ENCODE measurements at places on chromosomes 5 and 9.

GRCh38 chr5:56282216-56282615 lies 49.1 kb upstream of the ANKRD55 start:
- no peak for DNase-seq

DNA sequence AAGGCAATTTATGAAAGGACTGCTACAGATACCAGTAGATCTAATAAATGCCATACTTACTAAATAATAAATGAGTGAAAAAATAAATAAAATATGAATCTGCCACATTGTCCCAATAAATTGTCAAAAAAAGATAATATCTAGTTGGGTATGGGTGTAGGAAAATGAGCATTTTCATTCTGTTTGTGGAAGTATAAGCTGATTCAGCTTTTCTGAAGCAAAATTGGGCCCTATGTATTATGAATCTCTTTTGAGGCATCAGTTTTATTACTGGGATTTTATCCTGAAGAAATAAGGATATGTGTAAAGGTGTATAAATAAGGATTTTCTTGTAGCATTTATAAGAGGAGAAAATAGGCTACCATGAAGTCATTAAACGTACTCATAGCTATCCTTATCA lies 46.1 kb downstream of the CAVIN4 start:
- DNase-seq: no peak

GRCh38 chr9:129500161-129500862 lies 120.6 kb downstream of the C9orf50 start:
- peak; percentile 68 for DNase-seq

DNA sequence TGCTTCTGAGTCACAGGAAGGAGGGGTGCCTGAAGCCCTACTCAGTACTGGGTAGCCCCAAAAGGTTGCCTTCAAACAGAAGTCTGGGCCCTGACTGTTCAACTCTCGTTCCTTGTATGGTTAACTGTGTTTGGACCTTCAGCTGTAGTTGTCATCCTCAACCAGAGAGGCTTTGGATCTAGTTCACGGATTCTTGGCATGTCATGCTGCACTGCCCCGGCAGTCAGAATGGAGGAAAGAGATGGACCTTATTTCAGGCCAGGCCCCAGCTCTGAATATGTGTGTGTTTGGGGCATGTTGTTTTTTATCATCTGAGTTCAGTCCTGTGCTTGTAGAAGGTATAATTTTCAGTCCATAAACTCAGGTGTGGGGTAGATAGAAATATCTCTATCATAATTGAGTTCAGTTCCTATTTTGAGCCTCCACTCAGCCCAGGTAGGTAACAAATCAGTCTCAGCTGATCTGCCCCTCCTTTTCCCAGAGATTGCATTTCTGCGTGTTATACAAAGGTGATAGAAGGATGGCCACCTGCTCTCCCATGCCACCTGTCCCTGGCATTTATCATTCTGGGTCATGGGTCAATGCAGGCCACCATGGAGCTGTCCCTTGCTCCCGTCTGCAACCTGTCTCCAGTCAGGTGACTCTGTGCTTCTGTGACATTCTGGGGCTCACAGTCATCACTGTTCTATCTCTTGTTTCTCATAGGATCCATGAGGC lies 127.5 kb upstream of the CPEB4 start:
- no peak for DNase-seq

DNA sequence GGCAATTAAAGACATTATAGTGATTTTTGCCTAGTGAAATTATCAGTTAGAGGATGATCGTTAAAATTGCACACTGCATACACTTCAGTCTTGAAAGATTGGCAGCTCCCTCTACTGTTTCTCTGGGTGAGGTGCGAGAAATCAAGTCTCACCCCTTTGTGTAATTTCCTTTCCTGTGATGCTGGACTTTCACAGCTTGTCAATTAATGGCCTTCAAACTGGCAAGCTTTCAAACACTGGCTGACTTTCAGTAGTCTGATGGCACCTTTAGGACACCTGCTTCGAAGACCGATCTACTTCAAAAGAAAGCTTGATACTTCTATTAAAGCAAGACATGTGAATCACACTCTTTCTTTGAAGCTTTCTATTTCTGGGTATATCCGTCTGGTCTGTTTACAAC lies 706.7 kb upstream of the PTPRD start:
- DNase-seq: peak; percentile 20

DNA sequence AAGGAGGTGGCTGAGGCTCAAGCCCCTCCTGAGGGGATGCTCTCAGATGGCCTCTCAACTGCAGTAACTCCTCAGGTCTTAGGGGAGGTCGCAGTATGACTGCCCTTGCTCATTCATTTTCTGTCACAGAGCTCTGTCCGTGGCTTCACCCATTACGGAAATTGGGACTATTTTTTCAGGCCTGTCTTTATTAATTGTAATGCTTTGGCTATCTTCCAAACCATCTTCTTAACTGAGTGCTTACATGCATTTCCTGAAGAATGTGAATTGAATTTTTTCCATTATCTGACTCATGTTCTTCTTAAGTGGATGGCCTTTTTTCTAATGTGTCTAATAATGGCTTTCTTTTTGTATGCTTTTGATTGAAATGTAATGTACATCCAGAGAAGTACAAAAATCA lies 36.4 kb upstream of the SV2C start:
- no peak for DNase-seq

GRCh38 chr5:97846643-97847042 lies 663.6 kb upstream of the RIOK2 start:
- DNase-seq: no peak

DNA sequence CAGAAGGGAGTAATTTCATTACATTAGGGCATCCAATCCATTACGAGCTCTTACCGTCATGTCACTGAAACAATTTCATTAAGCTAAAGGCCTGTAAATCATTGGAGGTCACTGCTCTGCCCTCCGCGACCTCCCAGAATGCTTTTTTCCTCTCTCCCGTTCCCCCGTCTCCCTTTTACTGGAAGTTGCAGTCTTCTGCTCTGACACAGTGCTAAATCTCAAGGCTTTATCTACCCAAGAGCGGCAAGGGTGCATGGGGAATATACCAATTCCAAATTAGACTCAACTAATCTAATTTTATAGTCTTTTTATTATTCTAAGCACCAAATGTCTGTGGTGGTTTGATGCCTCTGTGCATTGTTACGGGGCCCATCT lies 265.7 kb upstream of the PANK3 start:
- peak; percentile 99 for DNase-seq

DNA sequence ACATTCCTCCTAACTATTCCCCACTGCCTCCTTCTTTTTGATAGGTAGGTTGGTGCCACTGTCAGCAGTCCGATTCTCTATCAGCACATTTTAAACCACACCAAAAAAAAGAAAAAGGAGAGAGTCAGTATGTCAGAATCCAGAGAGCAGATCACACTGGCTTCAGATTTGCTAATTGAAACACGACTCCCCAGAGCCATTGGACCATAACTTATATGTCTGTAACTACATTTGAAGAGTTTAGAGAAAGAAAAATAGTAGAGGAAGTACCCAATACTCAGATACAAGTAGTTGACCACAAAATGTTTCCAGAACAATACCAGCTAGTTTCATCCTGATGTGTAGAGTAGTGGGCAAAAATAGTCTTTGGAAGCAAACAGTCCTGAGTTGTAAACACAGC lies 216.6 kb downstream of the NR2F1-AS1 start:
- DNase-seq: no peak

- no peak for DNase-seq
Measured at GRCh38 chr5:39225405-39226099, 6.2 kb upstream of the FYB1 start.

- no peak for DNase-seq
Measured at GRCh38 chr9:83715221-83715620, 7.5 kb upstream of the UBQLN1 start.

GRCh38 chr5:115873392-115873791 lies 31.7 kb downstream of the AP3S1 start:
- DNase-seq: no peak

DNA sequence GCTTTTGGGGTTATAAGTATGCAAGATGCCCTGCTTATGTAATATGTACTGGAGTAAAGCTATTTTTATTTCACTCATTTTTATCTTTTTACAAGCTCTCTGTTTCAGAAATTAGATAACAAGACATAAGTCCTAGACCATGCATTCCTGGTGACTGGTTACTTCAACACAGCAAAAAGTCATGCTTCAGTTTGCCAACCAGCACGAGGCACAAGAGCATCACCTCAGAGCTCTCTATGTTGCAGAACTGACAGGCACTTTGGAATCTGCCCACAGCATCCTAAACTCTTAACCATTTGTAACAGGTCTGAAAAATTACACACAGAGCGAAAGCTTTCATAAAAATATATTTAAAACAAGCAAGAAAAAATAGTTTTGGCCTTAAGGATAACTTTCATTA lies 112.8 kb downstream of the MARCHF11 start:
- DNase-seq: no peak

DNA sequence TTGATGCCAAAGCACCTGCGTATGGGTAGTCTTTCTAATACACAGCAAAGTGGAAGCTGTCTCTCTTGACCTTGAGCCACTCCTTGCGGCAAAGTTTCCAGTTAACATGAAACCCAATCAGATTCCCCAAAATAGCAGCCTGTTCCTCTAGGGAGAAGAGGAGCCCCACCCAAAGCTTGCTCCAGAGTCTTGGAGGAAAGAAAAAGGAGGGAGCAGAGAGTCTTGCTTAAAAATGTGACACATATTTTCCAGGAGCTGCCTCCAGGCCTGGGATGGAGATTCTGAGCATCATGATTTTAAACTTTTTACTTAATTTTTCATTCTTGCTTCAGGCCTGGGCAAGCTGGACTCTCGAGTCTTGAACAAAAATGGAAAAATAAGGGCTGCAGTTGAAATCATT lies 223.5 kb upstream of the TNC start:
- DNase-seq: no peak

GRCh38 chr9:76812591-76812990 lies 48.4 kb downstream of the PCA3 start:
- no peak for DNase-seq

DNA sequence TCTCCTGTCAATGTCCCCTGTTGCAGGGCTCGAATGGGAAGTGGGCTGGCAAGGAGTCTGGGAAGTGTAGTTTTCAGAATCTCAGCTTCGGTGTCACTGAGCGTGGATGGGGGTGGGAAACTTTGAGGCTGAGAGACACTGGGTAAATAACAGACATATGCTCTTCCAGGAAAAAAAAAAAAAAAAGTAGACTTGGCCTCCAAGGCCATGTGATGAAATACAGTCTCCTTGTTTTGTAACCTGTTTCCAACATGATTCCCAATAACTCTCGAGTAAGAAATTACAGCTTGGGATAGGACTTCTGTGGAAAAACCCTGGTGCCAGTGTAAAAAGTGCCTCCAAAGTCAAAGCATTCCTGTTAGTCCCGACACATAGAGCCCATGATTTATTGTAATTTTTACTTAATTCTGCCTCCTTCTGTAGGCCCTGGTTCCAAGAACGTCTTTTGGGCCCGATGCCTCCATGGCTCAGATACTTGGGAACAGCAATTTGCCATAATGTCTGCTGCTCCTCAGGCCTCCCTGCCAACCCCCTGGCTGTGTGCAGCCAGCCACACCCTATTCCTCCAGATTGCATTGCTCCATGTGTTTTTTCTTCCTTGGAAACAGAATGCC lies 119.5 kb upstream of the TNC start:
- DNase-seq: no peak

GRCh38 chr9:93676310-93677047 lies 100.1 kb downstream of the PHF2 start:
- no peak for DNase-seq

DNA sequence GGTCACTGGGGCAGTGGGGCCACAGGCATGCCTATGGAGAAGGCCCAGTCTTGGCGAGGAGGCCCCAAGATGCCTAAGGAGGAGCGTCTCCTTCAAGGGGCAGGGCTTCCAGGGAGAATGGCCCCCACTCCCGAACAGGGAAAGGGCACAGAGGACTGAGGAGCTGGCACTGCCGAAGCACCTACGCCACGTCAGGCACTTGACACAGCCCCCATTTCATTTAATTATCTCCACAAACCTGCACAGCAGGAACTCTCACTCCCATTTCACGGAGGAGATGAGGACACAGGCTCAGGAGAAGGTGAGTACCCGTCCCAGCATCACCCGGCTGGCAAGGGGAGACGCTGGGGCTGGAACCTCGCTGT lies 26.0 kb downstream of the EGR1 start:
- peak; percentile 15 for DNase-seq

GRCh38 chr5:150809363-150809762 lies 30.8 kb downstream of the SMIM3 start:
- no peak for DNase-seq

DNA sequence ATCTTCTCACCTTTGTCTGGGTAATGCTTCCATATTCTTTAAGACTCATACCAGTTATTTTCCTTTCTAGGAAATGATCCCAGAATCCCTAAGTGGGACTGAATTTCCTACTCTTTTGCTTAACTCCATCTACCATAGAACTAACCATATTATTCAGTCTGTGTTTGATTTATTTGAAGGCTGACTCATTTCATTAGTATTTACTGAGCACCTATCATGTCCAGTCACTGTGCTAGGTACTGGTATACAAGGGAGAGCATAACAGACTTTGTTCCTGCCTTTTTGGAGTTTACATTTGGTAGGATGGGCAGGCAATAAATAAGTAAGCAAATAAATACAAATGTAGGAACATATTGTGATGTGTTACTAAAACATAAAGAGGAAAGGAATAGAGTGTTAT lies 4.3 kb downstream of the NPR2 start:
- no peak for DNase-seq

DNA sequence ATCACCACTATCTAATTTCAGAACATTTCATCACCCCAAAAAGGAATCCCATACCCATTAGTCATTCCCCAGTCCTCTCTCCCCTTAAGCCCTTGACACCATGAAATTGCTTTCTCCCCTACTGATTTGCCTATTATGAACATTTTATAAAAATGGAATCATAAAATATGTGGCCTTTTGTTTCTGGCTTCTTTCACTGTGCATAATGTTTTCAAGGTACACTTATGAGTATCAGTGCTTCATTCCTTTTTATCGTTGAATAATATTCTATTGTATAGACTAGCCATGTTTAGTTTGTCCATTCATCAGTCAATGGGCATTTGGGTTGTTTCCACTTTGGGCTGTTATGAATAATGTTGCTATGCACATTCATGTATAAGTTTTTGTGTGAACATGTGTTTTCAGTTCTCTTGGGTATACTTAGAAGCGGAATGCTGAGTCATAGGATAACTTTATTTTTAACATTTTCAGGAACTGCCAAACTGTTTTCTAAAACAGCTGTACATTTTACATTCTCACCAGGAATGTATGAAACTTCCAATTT lies 40.4 kb upstream of the FGF1 start:
- DNase-seq: no peak

- DNase-seq: no peak
Measured at GRCh38 chr5:97111004-97111403, 31.4 kb downstream of the LIX1 start.

DNA sequence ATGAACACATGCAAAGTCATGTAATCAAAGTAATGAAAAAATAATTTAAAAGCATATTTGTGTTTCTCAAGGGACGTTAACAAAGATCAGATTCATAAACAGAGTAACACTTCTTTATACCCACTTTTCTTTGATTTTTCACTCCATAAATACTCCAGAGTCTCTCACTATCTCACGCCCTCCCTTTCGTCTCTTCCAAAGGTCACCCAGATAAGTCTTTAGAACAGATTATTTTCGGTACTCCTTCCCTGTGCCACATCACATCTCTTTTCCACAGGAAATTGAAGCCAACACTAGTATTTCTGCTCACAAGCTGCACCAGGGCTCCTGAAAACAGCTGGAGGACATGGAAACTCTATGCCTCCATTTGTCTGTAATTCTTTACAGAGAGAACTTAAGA lies 15.4 kb upstream of the ALDOB start:
- DNase-seq: no peak
